Skin of body (tissue), 3 donors: ENCODE measurements at places on chromosomes 3 and 15. TPM values are rescaled to one million over a fixed set of nuclear protein-coding genes. Genes with fewer than 3 reads are reported as not detected.

DNA sequence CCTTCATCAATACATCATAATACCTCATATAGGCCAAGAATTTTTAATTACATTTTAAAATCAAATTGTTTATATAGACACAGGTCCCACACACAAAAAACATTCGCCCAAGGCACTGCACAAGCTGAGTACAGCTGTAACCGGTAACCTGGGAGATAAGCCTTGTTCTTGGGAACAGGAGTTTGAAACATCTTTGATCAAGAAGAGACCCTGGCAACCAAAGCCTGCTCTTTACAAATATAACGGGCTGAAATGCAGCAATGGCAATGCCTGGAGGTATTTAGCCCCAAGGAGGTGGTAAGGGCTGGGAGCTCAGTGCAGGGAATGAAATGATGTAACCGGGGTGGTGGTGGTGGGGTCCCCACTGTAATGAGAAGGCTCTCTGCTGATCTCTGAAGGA, 7.2 kb upstream of the CORO2B start:
- no peak for DNase-seq

DNA sequence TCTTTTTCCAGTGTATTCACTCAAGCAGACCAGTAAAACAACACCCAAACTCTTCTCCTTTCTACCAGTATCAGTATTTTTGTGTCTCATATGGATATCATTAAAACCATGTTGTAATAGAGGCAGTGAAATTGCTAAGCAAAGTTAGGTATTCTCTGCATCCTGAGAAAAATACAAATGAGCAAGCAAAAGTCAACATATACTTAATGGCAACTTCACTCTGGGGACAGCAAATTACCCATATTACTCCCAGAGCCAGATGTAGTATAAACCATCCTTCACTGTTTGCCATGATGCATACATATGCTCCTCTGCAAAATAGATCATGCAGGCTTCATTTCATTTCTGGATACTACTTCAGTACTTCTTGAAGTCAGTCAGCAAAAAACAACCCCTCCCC, 22.1 kb downstream of the UBA5 start:
- DNase-seq, result no peak

DNA sequence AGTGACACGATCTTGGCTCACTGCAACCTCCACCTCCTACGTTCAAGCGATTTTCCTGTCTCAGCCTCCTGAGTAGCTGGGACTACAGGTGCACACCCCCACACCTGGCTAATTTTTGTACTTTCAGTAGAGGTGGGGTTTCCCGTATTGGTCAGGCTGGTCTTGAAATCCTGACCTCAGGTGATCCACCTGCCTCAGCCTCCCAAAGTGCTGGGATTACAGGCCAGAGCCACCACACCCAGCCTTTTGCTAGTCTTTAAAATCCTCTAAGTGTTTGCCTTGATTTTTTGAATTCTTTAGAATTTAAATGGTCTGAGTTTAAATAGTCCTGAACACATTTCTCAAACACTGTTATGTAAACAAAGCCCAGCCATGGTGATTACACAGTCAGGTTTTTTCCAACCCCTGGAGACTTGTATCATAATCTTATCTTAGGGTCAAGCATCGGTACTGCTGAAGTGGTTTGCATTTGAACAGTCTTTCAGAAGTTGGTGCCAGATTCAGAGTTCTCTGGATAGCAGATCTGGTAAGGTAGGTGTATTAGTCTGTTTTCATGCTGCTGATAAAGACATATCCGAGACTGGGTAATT, 28.2 kb upstream of the PIAS1 start:
- DNase-seq, result no peak

GRCh38 chr3:142003291-142003690, 126.8 kb downstream of the ATP1B3 start:
- DNase-seq, result no peak

DNA sequence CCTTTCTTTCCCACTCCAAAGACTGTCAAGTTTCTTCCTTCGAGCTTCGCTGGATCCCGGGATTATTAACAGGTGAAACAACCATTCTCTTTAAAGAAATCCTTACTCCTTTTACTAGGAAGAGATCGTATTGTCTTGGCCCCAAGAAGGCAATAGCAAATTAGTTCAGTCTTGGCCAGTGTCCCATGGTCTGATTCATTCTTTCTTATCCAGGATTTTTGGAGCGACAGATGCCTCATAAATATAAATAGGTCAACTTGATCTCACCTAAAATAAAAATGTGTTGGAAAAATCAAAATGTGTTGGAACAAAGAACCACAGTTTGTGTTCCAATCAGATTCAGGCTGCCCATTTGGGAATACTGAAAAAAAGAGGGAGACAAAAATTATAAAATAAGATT, 140.1 kb upstream of the TMEM108 start:
- DNase-seq, result no peak

GRCh38 chr3:101300073-101300472, 20.3 kb downstream of the IMPG2 start:
- no peak for DNase-seq

The CMTM6 gene
- 61.5 TPM for total RNA-seq

The MOBP gene
- 0.10 TPM for total RNA-seq

The EFCC1 gene
- total RNA-seq, result 0.79 TPM

The TUSC7 gene
- not detected for total RNA-seq

The ROBO2 gene
- 42.3 TPM for total RNA-seq
